ENCODE measurements at places on chromosomes 2 and 18.

GRCh38 chr2:138391946-138392345 lies 109.6 kb upstream of the SPOPL start:
- no peak for DNase-seq

- DNase-seq = peak; percentile 64
Observed at GRCh38 chr18:36950282-36950681, 121.4 kb downstream of the KIAA1328 start.

DNA sequence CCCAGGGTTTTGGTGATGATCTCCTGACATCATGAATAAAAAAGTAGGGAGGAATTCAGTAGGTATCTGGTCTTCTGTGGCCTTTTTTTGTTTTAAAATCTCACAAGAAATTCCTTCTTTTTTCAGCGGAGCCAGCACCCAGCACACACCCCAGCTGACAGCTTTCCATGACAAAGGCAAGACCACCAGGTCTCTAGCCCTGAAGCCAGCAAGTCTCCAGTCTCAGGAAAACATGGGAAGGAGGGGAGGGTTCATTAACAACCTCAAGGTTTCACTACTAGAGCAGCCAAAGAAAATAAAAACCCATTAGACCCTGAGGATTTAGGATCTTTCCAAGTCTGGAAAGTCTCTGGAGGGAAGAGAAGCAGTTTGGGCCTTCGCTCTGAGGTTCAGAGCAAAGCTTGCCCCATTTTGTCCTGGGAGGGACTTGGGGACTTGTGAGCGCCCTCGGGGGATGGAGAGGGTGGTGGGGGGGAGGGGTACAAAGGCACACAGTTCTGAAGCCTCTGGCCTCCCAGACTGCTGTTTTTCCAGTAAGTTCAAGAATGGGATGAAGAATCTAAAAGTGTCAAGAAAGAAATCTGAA lies 9.0 kb downstream of the FOXI3 start:
- DNase-seq = no peak

- no peak for DNase-seq
Observed at GRCh38 chr2:163655667-163656066, 80.1 kb downstream of the FIGN start.

- peak; percentile 33 for DNase-seq
Observed at GRCh38 chr2:95391641-95392310, 10.7 kb upstream of the FAHD2A start.

DNA sequence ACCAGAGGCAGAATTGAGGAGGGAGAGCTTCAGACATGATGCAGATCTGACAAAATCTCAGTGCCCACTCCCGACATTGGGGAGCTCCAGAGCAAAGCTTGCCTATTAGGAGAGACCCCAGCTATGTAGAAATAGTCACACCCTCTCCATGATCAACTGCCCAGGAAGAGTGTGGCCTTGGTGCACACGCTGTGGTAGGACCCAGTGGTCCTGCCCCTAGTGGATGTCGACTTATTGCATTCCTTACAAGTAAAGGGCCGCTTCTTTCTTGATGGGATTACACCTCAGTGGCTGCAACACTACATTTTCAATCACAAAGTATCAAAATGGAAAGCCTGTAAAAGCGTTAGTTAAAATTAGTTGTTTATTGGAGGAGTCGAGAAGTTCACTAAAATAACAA lies 64.2 kb downstream of the VRK2 start:
- no peak for DNase-seq

DNA sequence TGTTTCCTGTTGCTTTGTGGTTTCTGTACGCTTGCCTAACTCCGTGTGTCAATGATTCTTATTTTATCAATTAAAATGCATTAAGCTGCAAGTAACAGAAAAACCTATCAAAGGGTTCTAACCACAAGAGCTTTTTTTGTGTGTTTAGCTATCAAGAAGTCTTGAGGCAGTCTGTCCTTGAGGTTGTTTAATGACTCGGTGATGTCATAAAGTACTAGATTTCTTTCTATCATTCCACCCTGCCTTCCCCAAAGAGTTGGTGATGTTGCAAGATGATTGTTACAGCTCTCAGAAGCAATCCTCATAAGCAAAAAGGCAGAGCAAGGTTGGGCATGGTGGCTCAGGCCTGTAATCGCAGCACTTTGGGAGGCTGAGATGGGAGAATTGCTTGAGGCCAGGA lies 51.9 kb upstream of the SPTBN1 start:
- no peak for DNase-seq

DNA sequence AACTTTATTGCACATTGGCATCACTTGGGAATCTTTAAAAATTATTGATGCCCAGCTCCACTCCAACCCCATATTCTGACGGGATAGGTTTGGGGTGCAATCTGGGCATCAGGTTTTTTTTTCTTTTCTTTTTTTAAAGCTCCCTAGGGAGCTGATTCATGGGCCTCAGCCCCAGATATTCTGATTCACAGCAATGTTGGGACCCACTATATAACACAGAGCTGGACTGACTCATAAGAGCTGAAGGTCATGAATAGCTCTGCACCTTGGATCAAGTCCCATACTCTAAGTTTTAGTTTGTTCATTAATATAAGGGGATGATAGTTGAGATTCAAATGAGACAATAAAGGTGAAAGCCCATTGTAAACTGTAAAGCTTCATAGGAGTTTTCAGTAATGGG lies 191.1 kb upstream of the REV1 start:
- DNase-seq = no peak

DNA sequence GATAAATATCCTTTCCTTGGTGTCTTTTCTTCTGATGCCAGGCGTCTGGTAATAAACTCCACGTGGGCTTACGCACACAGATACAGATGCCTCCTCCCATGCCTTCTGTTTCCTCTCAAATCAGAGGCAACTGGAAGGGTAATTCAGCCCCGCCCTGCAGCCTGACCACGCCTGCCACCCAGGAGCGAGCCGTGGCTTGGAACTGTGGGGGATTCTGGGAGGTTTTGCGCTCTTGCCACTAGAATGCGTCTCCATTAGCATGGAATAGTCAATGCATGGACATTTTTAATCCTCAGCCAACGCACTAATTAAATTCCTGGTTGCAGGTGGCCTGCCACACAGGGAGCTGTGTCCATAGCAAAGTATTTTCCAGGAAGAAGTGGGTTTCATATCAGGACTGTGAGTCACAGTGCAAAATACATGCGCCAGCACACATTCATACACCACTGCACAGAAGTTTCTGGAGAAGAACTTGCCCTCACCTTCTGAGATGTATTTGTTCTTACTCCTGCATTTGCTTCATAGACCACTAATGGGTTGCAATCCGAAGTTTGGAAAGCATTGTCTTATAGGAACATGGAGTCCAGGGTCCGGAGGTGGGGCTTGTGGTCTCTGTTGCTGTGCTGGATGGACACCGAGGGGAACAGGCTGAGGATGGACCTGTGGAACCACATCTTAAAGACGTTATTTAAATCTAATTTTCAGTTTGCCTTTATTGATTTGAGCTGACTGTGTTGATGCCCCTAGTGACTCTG lies 151.4 kb downstream of the LDLRAD4 start:
- DNase-seq = no peak

GRCh38 chr2:41910126-41910525 lies 137.7 kb upstream of the PKDCC start:
- DNase-seq = no peak

DNA sequence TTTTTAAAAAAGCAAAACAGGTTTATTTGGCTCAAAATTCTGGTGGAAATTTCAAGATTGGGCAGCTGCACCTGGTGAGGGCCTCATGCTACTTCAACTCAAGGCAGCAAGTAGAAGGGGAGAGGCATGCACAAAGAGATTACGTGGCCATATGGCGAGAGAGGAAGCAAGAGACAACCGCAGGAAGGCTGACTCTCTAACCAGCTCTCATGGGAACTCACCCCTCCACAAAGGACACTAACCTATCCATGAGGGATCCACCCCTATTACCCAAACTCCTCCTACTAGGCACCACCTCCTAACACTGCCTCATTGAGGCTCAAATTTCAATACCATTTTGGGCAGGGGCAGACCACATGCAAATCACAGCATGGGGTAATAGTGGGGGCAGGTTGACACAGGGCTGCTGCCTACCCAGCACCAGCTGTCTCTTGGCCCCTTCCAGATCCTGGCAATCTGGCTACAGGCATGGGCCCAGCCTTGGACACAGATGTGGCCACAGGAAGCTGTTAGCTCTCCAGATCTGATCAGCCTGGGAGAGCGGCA lies 2.0 kb upstream of the CAPN10 start:
- DNase-seq = no peak

- DNase-seq = no peak
Observed at GRCh38 chr2:163248376-163249253, 410.0 kb upstream of the KCNH7 start.

DNA sequence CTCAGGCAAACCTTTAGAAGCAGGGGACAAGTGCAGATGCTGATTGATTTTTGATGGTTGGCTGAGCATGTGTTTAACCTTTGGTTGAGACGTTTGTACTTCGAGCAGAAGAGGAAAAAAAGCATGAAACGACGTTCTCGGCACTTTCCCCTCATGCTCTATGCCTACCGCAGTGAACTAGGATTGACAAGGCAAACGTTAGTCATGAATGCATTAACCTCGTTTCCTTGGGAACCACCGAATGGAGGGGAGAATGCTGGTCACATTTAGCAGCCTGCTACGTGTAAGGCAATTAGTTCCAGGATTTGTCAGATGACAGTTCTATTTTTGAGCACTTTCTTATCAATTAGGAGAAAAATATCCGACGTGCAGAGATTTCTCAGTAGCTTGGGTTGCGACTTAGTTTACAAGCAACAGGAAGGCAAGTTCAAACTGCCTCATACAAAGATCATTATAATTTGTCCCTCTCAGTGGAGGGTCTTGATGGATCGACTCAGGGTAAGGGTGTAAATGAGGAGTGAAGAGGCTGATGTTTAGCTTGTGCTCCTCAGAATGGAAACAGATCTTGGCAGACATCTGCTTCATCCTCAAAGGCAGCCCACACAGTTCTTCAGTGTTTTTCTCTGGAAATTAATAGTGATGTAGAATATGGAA lies 47.4 kb upstream of the GPR45 start:
- DNase-seq = no peak

DNA sequence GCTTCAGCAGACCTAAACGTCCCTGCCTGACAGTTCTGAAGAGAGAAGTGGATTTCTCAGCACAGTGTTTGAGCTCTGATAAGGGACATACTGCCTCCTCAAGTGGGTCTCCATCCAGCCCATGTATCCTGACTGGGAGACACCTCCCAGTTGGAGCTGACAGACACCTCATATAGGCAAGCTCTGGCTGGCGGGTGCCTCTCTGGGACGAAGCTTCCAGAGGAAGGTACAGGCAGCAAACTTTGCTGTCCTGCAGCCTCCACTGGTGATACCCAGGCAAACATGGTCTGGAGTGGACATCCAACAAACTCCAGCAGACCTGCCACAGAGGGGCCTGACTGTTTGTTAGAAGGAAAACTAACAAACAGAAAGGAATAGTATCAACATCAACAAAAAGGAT lies 728.4 kb downstream of the MBD2 start:
- no peak for DNase-seq

- no peak for DNase-seq
Observed at GRCh38 chr2:102686479-102687439, 67.4 kb downstream of the SLC9A2 start.

- DNase-seq = no peak
Observed at GRCh38 chr2:47086054-47086471, 69.0 kb downstream of the STPG4 start.

- no peak for DNase-seq
Observed at GRCh38 chr18:38868757-38869156, 1303.2 kb upstream of the CELF4 start.

DNA sequence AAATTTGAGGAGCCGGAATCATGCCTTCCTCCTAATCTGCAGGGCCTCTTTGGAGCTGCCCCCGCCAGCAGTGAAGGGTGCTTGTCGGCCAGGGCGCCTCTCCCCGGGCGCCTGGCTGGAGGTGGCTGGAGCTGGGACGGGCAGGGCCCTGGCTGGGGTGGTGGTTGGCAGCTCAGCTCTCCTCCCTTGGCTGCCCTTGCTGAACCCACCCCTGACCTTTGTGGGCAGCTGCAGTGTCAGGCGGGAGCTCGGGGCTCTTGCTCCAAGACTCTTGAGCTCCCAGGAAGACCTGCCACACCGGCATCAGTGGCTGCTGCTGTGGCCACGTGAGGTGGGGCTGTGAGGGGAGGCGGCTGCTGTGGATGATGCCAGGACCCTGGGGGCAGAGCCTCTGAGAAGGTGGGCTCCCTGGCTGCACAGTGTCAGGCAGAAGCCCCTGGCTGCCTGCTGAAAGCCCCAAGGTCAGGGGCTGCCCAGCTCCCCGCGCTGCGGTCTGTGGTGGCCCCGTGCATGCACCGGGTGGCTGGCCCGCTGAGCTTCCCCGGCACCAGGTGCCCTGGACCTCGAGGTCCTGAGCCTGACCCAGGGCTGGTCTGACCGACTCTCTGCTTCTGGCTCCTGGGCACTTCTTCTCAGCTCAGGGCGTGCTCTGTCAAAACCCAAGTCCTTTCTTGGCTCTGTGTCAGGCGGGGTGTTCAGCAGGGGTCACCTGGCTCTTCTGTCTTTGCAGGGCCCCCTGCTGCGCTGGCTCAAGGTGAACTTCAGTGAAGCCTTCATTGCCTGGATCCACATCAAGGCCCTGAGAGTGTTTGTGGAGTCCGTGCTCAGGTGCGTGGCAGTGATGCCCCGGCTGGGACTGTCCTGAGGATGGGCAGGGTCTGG lies 34.5 kb downstream of the PDIA6 start:
- no peak for DNase-seq

DNA sequence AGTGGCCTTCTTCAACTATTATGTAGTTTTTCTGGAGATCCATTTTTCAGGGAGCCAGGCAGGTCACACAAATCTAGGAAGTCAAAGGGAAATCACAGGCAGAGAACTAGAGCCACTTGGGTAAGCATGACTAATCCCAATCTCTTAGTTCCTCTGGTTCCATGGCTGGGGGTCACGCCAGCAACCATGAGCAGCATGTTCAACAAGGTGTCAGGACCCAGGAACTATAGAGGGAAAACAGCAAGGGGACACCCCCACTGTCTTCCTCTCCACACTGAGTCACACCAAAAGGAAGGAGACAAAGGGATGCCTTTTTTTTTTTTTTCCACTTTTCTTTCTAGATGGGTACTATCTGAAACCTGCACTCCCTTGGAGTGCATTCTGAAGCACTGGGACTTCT lies 250.9 kb downstream of the OTX1 start:
- DNase-seq = peak; percentile 1

GRCh38 chr18:3615374-3615985 lies 165.5 kb downstream of the TGIF1 start:
- no peak for DNase-seq

GRCh38 chr18:57297306-57297705 lies 55.1 kb upstream of the ST8SIA3 start:
- DNase-seq = no peak

- DNase-seq = no peak
Observed at GRCh38 chr18:36711014-36711725, 117.6 kb downstream of the TPGS2 start.

DNA sequence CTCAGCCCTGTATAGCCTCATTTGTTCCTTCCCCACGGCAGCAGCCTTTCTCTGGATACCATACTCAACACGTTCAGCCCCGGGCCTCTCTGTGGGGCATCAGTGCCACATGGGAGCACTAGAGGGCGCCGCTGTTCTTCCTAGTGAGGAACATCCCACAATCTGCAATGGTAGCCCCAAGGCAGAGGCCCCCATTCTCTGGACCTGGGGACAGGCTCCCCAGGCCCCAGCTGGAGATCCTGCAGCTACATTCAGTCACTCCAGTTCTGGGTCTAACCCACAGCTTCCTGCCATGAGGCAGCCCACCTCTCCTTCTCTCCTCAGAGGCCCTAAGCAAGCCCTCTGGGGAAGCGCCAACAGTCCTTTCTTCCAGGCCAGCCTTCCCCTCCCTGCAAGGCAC lies 14.2 kb upstream of the SFXN5 start:
- DNase-seq = peak; percentile 69

- no peak for DNase-seq
Observed at GRCh38 chr2:126303113-126303512, 352.8 kb upstream of the GYPC start.

GRCh38 chr2:57906152-57906732 lies 140.4 kb upstream of the VRK2 start:
- DNase-seq = peak; percentile 56
